WTC11 (cell line): ENCODE measurements at places on chromosomes 5 and 9. TPM values are rescaled to one million over a fixed set of nuclear protein-coding genes. Genes with fewer than 3 reads are reported as not detected.

DNA sequence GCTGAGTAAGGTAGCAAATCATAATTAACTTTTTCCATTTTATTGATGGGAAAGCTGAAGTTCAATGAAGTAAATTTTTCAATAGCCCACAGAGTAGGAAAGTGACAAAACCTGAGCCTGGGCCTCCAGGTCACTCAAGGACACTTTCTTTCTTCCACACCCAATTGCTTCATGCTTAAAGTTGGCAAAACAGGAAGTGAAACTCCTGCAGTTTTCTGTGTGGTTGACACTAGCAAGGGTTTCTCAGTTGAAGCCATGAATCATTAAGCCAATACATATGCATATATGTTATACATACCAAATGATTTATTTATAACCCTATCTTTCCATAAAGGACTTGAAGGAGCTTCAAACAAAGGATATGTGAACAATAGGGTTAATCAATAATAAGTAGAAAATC is 13.9 kb downstream of the TLR4 start:
- no peaks in the 10 kb centered on the region for H3K27me3 ChIP-seq
- DNase-seq, result no peak
- H3K4me3 ChIP-seq, result no peak overlapping the region
- no peaks in the 10 kb centered on the region for H3K36me3 ChIP-seq
- H3K27ac ChIP-seq, result no peak overlapping the region

GRCh38 chr9:89984214-89984613 is 379.4 kb downstream of the GADD45G start:
- H3K36me3 ChIP-seq, result no peaks in the 10 kb centered on the region
- no peak for DNase-seq
- H3K4me3 ChIP-seq, result no peak overlapping the region

- no peak overlapping the region for H3K4me3 ChIP-seq
- H3K4me1 ChIP-seq, result no peaks in the 10 kb centered on the region
- no peaks in the 10 kb centered on the region for H3K27me3 ChIP-seq
These were observed 72.4 kb upstream of the ADAMTS2 start for GRCh38 chr5:179417696-179418095.

DNA sequence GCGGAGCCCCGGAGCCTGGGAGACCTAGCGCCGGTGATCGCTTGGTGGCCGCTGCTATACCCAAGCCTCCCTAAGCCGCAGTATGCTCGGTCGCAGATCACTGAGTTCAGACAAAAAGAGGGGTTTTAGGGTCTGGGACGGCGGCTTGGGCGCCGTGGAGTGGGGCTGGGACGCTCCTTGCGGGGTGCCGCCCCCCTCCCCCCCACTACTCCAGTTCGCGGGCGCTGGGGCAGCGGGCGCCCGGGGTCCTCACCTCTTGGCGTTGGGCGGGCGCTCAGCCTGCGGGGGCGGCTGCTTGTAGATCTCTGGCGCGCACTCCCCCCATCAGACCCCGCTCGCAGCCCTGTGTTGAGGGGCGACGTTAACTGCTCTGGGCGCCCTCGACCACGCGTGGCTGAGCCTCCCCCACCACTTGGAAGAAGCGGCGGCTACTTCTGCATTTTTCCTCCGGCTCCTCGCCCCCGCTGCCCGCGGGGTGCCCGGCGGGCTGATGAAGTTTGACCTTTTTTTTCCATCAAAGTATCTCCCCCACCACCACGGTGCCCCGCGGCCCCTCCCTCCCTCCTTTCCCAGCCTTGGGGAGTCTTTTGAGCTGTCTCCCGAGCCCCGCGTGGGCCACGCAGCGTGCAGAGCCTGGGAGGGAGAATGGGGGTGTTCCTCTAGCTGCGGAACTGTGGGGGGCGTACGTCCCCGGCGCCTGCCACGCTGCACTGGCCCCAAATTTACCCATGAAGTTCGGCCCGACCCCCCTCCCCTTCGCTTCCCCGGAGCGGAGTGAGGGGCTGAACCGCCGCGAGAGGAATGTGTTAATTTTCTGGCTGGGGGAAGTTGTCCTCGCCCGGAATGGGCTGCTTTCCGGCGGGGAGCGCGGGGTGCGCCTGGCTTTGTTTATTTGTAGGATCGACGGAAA is 1.2 kb downstream of the CXXC5 start:
- H3K27ac ChIP-seq, result peak overlapping the region; percentile 98
- peaks cover 55% of the 10 kb centered on the region for H3K4me1 ChIP-seq
- peaks cover 26% of the 10 kb centered on the region for H3K27me3 ChIP-seq
- H3K4me3 ChIP-seq, result peak overlapping the region; percentile 98
- peak; percentile 83 for DNase-seq

- DNase-seq, result no peak
- H3K4me1 ChIP-seq, result no peaks in the 10 kb centered on the region
- H3K27ac ChIP-seq, result no peak overlapping the region
These were observed 1788.0 kb upstream of the NUDT12 start for GRCh38 chr5:105350486-105351140.

- peaks cover 28% of the 10 kb centered on the region for H3K36me3 ChIP-seq
- no peaks in the 10 kb centered on the region for H3K27me3 ChIP-seq
- no peak overlapping the region for H3K4me3 ChIP-seq
- peaks cover 18% of the 10 kb centered on the region; the same call in 1 of the 2 replicates for H3K4me1 ChIP-seq
These were observed 197.5 kb downstream of the PCSK5 start for GRCh38 chr9:76087976-76088375.

- DNase-seq, result no peak
- no peaks in the 10 kb centered on the region; the same call in 1 of the 2 replicates for H3K27me3 ChIP-seq
- 0 out of 2 replicates have a peak, but pooled peaks cover 2% of the 10 kb centered on the region for H3K36me3 ChIP-seq
- H3K4me1 ChIP-seq, result no peaks in the 10 kb centered on the region
These were observed 521.7 kb upstream of the DAB2 start for GRCh38 chr5:39946356-39947045.

GRCh38 chr9:69578026-69578425 is 94.1 kb downstream of the APBA1 start:
- no peak overlapping the region for H3K4me3 ChIP-seq
- peaks cover 53% of the 10 kb centered on the region for H3K27me3 ChIP-seq

DNA sequence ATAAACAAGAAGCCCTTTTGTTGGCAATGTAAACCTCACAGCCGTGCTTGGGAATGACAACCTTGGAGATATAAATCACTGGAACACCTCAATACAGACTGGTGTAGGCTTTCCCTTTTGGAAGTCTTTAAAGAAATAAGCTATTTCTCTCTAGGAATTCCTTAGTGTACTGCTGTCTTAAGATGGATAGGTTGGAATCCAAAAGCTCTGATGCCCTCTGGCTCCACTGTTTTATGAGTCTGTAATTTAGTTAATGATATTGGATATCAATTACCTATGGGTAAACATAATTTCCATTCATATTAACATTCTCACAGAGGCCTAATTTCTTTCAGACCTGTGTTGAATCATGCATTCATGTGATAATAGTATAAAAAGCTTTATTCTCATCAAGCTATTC is 435.9 kb upstream of the MPDZ start:
- peaks cover 37% of the 10 kb centered on the region for H3K4me1 ChIP-seq
- DNase-seq, result no peak
- H3K27me3 ChIP-seq, result no peaks in the 10 kb centered on the region
- H3K27ac ChIP-seq, result no peak overlapping the region
- H3K36me3 ChIP-seq, result no peaks in the 10 kb centered on the region

GRCh38 chr5:178261666-178262600 is 29.3 kb upstream of the PHYKPL start:
- no peaks in the 10 kb centered on the region; the same call in 1 of the 2 replicates for H3K36me3 ChIP-seq
- H3K4me3 ChIP-seq, result no peak overlapping the region
- no peaks in the 10 kb centered on the region for H3K4me1 ChIP-seq
- DNase-seq, result no peak
- no peak overlapping the region for H3K27ac ChIP-seq

DNA sequence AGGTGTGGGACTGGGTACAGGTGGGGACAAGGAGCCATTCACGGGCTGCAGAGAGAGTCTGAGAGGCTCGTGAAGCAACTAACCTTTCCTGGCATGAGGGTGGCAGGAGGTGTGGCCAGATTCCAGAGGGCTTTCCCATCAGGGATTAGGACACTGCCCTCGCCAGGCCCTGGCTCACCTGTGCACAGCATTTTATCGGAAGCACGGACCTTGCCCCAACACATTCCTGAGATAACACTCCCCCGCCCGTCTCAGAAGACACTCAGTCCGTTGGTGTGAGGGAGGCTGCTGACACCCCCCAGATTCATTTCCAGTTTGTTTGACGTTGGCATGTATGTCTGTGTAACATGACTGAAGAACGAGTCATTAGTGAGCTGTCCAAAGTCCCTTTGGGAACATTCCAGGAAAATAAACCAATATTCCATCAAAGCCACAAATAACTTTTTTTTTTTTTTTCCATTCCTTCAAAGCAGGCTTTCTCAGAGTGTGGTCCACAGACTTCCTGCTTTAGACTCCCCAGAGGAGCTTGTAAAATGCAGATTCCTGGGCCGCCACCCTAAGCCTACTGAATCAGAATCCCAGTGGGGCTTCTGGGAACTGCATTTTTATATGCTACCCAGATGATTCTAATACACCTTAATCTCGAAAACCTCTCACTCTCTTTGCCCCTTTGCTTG is 23.4 kb downstream of the WWC1 start:
- H3K4me3 ChIP-seq, result no peak overlapping the region
- H3K36me3 ChIP-seq, result no peaks in the 10 kb centered on the region
- peak; percentile 24 for DNase-seq
- H3K4me1 ChIP-seq, result peaks cover 44% of the 10 kb centered on the region

GRCh38 chr9:28471261-28471660 is 898.0 kb upstream of the C9orf72 start:
- H3K4me1 ChIP-seq, result no peaks in the 10 kb centered on the region
- 0 out of 2 replicates have a peak, but pooled peaks cover under 1% of the 10 kb centered on the region for H3K36me3 ChIP-seq
- no peak for DNase-seq
- H3K27me3 ChIP-seq, result no peaks in the 10 kb centered on the region

GRCh38 chr5:17992291-17992690 is 358.0 kb downstream of the TAF11L14 start:
- H3K36me3 ChIP-seq, result no peaks in the 10 kb centered on the region
- peaks cover 6% of the 10 kb centered on the region; the same call in 1 of the 2 replicates for H3K4me1 ChIP-seq
- H3K4me3 ChIP-seq, result no peak overlapping the region
- H3K27ac ChIP-seq, result no peak overlapping the region

GRCh38 chr5:43154469-43154868 is 33.8 kb downstream of the ZNF131 start:
- H3K4me1 ChIP-seq, result peaks cover 22% of the 10 kb centered on the region
- H3K27ac ChIP-seq, result no peak overlapping the region
- H3K36me3 ChIP-seq, result peaks cover 15% of the 10 kb centered on the region
- no peaks in the 10 kb centered on the region for H3K27me3 ChIP-seq
- no peak for DNase-seq
- no peak overlapping the region for H3K4me3 ChIP-seq

GRCh38 chr5:2205596-2206226 is 323.0 kb upstream of the IRX4 start:
- H3K4me3 ChIP-seq, result no peak overlapping the region
- H3K4me1 ChIP-seq, result peaks cover 23% of the 10 kb centered on the region
- H3K36me3 ChIP-seq, result no peaks in the 10 kb centered on the region
- DNase-seq, result no peak

- DNase-seq, result no peak
- no peaks in the 10 kb centered on the region for H3K27me3 ChIP-seq
- peak overlapping the region; percentile 55 for H3K27ac ChIP-seq
- peaks cover 19% of the 10 kb centered on the region for H3K4me1 ChIP-seq
- H3K4me3 ChIP-seq, result peak overlapping the region; percentile 22
These were observed 3.1 kb downstream of the CETN3 start for GRCh38 chr5:90406466-90406865.

- H3K27me3 ChIP-seq, result no peaks in the 10 kb centered on the region
- H3K4me3 ChIP-seq, result no peak overlapping the region
- DNase-seq, result no peak
- H3K4me1 ChIP-seq, result no peaks in the 10 kb centered on the region
- H3K27ac ChIP-seq, result no peak overlapping the region
These were observed 21.7 kb downstream of the RMI1 start for GRCh38 chr9:84002344-84002743.

GRCh38 chr5:106964132-106964531 is 706.6 kb downstream of the EFNA5 start:
- H3K4me1 ChIP-seq, result peaks cover 11% of the 10 kb centered on the region
- H3K36me3 ChIP-seq, result peaks cover 38% of the 10 kb centered on the region
- no peak for DNase-seq
- no peaks in the 10 kb centered on the region for H3K27me3 ChIP-seq

- peaks cover 17% of the 10 kb centered on the region for H3K4me1 ChIP-seq
- H3K4me3 ChIP-seq, result no peak overlapping the region; the same call in 1 of the 2 replicates
- no peak overlapping the region for H3K27ac ChIP-seq
- no peak for DNase-seq
- peaks cover 14% of the 10 kb centered on the region for H3K27me3 ChIP-seq
These were observed 2.5 kb downstream of the SRP19 start for GRCh38 chr5:112863549-112863948.

DNA sequence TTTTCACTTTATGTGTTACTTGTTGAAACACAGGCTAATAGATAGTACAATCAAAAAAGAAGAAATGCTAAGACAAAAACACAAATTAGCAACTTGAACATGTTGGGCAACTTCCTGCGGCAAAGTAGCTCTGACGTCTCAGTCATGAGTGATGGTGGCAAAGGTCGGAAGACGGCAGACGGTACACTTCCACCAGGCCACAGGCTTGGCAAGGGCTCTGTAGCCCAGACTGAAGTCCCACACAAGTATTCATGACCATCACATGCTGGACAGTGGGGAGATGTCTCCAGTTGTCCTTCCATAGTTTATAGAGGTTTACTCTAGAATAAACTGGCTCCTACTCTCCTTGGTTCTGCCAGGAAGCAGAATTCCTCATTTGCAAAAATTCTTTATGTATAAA is 831.3 kb downstream of the MTRR start:
- H3K27ac ChIP-seq, result no peak overlapping the region
- no peak for DNase-seq
- no peak overlapping the region for H3K4me3 ChIP-seq
- H3K36me3 ChIP-seq, result no peaks in the 10 kb centered on the region

- no peaks in the 10 kb centered on the region for H3K36me3 ChIP-seq
- H3K4me1 ChIP-seq, result no peaks in the 10 kb centered on the region
- peak; percentile 15 for DNase-seq
- H3K4me3 ChIP-seq, result no peak overlapping the region
These were observed 108.9 kb upstream of the CHD1 start for GRCh38 chr5:99037668-99038067.

- peaks cover 23% of the 10 kb centered on the region for H3K27me3 ChIP-seq
- H3K36me3 ChIP-seq, result no peaks in the 10 kb centered on the region
- no peak overlapping the region for H3K4me3 ChIP-seq
- H3K4me1 ChIP-seq, result peaks cover 3% of the 10 kb centered on the region; the same call in 1 of the 2 replicates
These were observed 5.4 kb downstream of the GDA start for GRCh38 chr9:72154468-72155285.

GRCh38 chr9:131490514-131490913 is 12.2 kb upstream of the POMT1 start:
- peaks cover 98% of the 10 kb centered on the region for H3K36me3 ChIP-seq
- no peak overlapping the region for H3K4me3 ChIP-seq
- DNase-seq, result no peak
- no peak overlapping the region for H3K27ac ChIP-seq
- H3K4me1 ChIP-seq, result no peaks in the 10 kb centered on the region

The ANXA6 gene
- 92.8 to 95.4 TPM (median 92.9 TPM) in 3 replicates for total RNA-seq

The QRFP gene
- total RNA-seq, result not detected in 3 replicates

The CBY3 gene
- 0.25 to 0.37 TPM (median 0.25 TPM) in 3 replicates for total RNA-seq

The FAM200C gene
- 5.4 to 7.2 TPM (median 6.3 TPM) in 3 replicates for total RNA-seq

The FBP2 gene
- not detected in 3 replicates for total RNA-seq

The ARHGEF37 gene
- 0.66 to 1.1 TPM (median 0.71 TPM) in 3 replicates for total RNA-seq

The CYFIP2 gene
- total RNA-seq, result 95.3 to 102 TPM (median 101 TPM) in 3 replicates

The FLT4 gene
- 11.0 to 12.7 TPM (median 12.4 TPM) in 3 replicates for total RNA-seq

The GOLM1 gene
- total RNA-seq, result 75.1 to 81.8 TPM (median 77.3 TPM) in 3 replicates

The RUFY1 gene
- 32.3 to 34.0 TPM (median 32.7 TPM) in 3 replicates for total RNA-seq

The SLC27A4 gene
- 20.8 to 23.8 TPM (median 21.2 TPM) in 3 replicates for total RNA-seq

The TRPM6 gene
- total RNA-seq, result 0.66 to 1.4 TPM (median 0.78 TPM) in 3 replicates

The BNC2 gene
- 28.1 to 33.3 TPM (median 29.3 TPM) in 3 replicates for total RNA-seq

The LHX2 gene
- total RNA-seq, result 0.42 to 0.50 TPM in 2 of 3 replicates, not detected in the other

The CRB2 gene
- 1.8 to 3.5 TPM (median 2.4 TPM) in 3 replicates for total RNA-seq

The ACOT12 gene
- total RNA-seq, result 0.16 TPM in 1 of 3 replicates, not detected in the others
